LoVo (cell line): ENCODE measurements at places on chromosomes 5 and 9.

DNA sequence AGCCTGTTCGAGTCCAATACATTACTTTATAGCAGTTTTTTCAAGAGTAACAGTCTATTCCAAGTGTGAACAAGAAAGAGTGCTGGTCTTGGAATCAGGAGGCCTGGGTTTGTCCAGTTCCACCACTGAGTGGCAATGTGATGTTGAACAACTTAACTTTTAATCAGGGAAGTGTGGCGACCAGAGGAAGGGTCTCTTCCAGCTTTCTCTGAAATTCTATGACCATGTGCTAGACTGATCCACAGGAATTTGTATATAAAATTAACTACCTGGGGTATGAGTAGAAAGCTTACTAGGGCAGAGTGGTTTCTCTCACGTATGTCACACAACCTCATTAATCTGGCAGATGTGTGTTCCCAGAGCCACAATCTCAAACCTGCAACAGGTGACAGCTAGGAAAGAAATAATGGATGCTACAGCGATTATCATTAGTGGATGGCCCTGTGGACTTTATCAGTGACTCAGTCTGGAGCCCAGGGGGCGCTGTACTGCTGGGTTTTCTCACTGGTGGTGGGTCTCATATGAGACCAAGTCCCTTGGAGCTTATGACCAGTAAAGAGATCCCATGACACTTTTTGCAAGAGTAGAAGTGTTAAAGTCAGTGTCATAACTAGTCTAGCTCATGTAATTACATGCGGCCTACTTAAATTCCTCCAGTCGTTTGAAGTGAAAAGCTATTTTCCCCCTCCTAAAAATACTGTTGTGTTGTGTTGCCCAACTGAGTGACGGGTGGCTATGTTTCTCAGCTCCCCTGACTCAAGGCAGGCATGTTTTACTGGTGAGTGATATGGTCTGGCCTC is 116.5 kb downstream of the GDNF start:
- no peak for DNase-seq

GRCh38 chr5:53416144-53416738 is 64.2 kb upstream of the FST start:
- no peak for DNase-seq

GRCh38 chr5:176647843-176648473 is 674 bp downstream of the TSPAN17 start:
- DNase-seq: peak; percentile 59

- no peak for DNase-seq
Measured at GRCh38 chr5:74949976-74950375, 83.8 kb upstream of the FAM169A start.

GRCh38 chr5:54653956-54654614 is 136.5 kb downstream of the SNX18 start:
- DNase-seq: no peak

GRCh38 chr5:172606156-172606785 is 34.8 kb upstream of the NEURL1B start:
- DNase-seq: no peak

GRCh38 chr5:73061593-73061992 is 58.8 kb upstream of the TMEM171 start:
- DNase-seq: no peak

DNA sequence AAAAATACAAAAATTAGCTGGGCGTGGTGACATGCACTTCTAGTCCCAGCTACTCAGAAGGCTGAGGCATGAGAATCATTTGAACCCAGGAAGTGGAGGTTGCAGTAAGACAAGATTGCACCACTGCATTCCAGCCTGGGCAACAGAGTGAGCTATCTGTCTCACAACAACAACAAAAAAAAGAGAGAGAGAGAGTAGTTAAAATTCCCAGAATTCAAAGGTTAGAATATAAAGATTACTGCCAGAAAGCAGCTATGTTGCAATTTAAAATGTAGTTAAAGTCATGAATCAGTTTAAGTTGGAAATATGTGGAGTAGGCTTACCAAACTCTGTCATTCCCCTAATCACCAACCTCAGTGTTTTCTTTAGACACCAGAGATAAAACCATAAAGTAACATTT is 58.7 kb upstream of the SUSD1 start:
- DNase-seq: no peak

- no peak for DNase-seq
Measured at GRCh38 chr5:58860680-58861079, 277.8 kb downstream of the RAB3C start.

GRCh38 chr9:121259935-121260334 is 8.0 kb upstream of the GSN start:
- DNase-seq: no peak

DNA sequence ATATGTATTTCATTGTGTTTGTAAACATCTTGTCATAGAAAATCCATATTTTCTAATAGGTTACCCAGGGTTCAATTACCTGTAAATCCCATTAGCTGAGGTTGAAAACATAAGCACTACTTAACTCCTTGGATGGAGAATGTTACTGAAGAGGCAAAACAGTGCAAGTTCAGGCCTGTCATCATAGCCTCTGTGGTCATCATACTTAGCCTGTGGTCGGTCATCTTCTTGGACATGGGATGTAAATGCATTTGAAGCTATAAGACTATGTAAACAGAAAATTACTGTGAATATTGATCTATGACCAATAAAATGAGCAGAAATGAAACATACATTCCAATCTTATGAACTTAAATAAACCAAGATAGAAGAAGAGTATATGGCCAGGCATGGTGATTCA is 164.7 kb downstream of the CHSY3 start:
- DNase-seq: no peak

GRCh38 chr5:172173564-172174153 is 14.4 kb downstream of the STK10 start:
- no peak for DNase-seq

DNA sequence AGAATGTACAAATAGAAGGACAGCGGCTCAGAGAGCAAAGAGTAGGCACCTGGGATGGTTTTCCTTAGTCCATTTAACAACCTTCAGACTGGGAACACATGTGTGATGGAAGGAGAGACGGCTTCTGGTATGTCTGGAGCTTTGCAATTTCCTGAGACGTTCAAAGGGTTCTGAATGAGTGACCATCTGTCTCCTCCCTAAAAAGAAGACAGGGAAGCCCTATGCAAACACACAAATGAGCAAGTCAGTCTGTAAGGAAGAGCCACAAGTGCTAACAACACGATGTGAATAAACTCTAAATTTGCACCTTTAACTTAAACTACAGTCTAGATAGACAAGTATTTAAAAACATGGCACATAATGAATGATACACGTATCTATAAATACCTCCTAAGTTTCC is 391.0 kb downstream of the ICE1 start:
- no peak for DNase-seq

GRCh38 chr9:6150483-6150882 is 65.1 kb upstream of the IL33 start:
- DNase-seq: no peak

- no peak for DNase-seq
Measured at GRCh38 chr5:99605904-99606303, 677.1 kb upstream of the CHD1 start.

- DNase-seq: no peak
Measured at GRCh38 chr5:146877178-146877681, 1.3 kb downstream of the PPP2R2B start.

GRCh38 chr5:29930316-29930715 is 1263.2 kb upstream of the CDH6 start:
- DNase-seq: no peak

DNA sequence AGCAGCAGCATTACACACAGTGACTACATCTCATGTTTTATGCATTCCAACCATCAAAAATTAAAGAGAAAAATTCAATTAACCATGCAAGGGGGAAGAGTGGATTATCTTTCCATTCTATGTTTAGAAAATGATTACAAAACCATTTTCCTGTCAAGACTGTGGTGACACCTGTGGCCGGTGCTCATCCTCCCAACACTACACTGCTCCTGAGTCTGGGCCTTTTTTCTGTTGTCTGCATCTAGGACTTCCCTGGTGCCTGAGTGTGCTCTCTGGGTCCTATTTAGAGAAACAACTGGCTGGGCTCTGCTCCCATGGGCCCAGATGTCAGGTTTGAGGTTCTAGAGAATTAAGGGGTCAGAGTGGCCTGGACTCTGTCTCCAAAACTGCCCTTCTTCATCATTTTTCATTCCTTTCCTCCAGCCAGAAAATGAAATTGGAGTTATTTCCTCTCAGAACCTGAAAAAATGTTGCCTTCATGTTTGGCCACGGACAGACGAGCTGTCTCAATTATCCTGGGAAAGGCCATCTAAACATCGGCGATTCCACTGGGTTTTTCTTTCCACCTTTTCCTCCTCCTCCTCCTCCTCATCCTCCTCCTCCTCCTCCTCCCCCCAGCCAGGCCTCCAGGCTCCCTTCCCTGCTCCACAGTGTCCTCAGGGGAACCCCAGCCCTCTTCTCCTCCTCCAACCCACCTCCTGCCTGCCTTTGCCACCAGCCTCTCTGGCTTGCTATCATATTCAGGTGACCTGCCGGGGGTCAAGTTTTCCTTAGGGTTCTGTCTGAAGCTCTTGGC is 11.4 kb upstream of the ARSI start:
- DNase-seq: no peak

DNA sequence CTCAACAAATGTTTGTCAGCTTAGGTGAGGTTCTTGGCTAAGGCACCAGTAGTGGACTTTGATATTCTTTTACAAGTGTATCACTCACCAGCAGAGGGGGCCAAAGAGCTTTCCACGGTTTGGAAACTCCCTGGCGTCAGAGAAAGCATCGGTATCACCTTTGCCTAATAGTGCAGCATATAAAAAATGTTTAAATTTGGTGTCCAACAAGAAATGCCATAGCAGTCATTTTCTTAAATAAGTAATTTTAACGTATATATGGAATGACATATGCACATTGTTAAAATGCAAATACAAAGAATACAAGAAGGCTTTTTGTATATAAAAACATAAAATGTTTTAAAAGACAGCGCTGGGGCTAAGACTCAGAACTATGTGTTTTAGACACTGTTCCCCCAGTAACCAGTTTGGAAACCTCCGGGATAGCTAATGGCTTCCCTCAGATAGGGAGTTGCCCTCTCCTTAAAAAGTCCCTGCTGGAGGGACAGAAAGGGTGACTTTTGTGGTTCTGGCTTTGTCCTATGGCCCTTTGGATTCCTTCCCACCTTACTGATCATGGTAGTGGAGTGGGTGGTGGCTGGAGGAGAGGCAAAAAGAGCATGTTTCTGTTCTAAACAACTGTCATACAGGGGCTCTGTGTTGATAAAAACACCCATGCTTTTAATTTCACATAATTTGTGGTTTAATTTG is 124.6 kb downstream of the GPBP1 start:
- peak; percentile 96 for DNase-seq

- DNase-seq: no peak
Measured at GRCh38 chr5:61438298-61438970, 106.4 kb downstream of the ZSWIM6 start.

DNA sequence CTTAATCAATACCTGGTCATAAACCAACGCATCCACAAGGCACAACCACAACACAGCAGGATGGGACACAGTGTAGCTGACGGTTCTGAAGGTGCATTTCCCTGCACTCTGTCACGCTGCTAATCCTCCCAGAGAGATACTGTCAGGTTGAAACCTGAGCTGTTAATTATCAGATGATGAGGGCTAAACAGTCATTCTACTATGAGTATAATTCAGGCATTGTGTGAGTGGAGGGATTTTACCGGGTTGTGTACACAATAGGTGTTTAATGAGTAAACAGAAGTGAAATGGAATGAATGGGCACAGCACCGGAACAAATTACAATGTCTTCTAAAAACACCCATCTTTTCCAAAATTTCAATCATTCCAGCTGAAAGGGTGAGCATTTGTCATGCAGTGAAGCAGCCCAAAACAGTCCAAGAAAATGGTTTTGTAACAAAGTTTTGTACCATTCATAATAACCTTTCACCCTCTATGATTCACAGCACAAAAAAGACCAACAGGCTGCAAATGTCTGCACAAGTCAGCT is 71.5 kb downstream of the ABCA1 start:
- DNase-seq: no peak

GRCh38 chr5:55306641-55307382 is 682 bp downstream of the DHX29 start:
- peak; percentile 11 for DNase-seq

- no peak for DNase-seq
Measured at GRCh38 chr5:5436203-5436760, 13.8 kb downstream of the ICE1 start.

DNA sequence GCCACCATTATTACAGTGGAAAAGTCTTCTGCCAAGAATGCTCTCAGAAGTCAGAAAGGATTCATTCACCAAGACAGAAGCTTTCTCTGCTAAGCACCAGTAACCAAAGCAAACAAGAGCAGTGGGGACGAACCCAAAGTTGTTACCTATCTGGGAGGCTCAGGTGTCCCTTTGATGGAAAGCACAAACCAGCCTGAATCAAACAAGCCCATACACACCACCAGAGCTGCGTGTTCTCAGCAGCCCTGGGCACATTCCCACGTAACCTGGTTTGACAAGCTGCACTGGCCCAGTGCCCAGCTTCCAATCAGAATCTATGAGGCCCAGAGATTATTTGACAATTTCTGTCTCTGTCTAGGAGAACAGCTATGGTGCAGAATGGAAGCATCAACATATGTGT is 252.6 kb downstream of the ACTL7B start:
- no peak for DNase-seq

DNA sequence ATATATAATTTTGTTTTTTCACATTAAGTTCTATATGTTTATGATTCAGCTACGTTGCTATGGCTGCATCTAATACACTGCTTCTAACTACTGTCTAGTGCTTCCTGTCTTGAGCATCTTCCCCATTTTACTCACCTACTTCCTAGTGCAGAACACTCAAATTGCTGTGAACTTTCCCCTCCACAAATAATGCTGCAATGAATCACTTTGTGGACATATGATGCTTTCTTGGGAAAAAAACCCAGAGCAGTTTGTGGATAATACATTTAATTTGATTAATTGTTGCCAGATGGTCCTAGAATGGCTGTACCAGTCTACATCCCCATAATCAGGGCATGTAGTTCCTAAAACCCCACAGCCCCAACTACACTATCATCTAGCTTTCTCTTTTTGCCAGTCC is 18.5 kb downstream of the CD180 start:
- DNase-seq: no peak

DNA sequence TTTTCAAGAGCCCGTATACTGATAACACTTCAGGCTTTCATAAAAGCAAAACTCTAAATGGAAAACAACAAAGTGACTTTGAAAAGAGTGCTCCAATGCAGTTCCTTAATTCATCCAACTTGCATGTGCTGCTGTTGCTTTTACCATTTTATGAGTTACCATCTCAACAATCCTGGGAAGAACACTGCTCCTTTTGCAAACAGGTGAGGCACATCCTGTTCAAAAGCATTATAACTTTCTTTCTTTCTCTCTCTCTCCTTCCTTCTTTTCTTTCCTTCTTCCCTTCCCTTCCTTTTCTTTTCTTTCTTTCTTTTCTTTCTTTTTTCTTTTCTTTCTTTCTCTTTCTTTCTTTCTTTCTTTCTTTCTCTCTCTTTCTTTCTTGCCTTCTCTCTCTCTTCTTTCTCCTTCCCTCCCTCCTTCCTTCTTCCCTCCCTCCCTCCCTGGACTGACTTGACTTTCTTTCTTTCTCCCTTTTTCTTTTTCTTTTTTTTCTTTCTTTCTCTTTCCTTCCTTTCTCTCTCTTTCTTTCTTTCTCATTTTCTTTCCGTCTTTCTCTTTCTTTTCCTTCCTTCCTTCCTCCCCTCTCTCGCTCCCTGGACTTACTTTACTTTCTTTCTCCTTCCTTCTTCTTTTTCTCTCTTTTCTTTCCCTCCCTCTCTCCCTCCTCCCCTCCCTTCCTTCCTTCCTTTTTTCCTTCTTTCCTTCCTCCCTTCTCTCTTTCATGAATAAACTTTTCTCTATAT is 11.2 kb upstream of the PARP8 start:
- DNase-seq: no peak
